ENCODE measurements at places on chromosomes 1 and 21.

DNA sequence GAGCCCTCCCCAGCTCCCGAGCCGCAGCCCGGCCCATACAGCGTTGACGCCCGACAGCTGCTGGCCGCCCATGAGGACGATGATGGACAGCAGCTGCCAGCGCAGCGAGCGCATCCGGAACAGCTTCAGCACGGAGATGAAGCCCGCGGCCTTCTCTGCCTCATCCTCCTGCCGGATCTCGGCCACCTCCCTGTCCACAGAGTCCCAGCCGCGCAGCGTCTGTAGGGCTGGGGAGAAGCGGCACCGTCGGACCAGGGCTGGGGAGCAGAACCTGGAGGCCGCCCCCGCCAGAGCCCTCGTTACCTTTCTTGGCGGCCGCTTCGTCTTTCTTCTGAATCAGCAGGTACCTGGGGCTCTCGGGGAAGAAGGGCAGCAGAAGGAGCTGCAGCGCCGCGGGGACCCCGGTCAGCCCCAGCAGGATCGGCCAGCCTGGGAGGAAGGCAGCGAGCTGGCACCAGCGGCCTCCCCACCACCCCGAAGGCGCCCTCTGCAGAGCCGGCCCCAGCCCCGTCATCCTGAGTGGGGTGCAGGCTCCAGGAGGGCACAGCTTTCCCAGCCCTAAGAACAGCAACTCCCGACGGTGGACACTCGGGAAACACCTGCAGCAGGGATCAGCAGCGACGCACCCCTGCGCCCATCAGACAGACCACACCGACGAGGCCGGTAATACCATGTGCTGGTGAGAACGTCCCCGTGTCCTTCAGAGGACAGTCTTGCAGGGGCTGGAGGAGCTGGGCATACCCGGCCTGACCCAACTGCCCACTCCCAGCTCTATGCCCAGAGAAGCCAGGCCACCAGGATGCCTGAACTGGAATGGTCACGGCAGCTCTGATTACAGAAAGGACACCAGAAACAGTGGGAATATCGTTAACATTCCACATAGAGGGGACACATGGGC lies 13.8 kb upstream of the SLC2A7 start:
- DNase-seq, result no peak

GRCh38 chr1:25906644-25907300 lies 553 bp upstream of the STMN1 start:
- peak; percentile 40 for DNase-seq

DNA sequence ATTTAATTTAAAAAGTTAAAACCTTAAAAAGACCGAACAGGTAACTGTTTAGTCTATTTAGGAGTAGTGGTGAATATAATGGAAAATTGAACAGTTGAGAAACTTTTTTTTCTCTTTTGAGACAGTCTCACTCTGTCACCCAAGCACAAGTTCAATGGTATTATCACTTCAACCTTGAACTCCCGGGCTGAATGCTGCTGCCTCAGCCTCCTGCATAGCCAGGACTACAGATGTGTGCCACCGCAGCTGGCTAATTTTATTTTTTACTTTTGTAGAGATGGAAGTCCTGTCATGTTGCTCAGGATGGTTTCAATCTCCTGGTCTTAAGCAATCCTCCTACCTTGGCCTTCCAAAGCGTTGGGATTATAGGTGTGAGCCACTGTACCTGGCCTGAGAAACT lies 16.2 kb upstream of the GBP2 start:
- DNase-seq, result no peak

DNA sequence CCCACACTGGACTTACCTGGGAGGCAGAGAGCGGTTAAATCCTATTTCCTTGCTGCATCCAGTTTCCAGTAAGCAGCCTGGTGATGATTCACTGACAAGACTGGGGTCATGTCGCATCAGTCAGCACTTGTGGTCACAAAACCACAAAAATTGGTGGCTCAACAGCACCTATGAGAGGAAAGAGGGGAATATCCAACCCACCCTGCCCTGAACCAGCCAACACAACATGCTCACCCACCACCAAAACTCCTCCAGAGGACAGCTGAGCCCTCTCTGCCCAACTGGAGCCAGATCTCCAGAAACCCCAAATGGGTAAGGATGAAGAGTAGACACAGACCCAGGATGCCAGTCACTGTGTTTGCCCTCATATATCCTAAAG lies 64.0 kb downstream of the CD46 start:
- no peak for DNase-seq

DNA sequence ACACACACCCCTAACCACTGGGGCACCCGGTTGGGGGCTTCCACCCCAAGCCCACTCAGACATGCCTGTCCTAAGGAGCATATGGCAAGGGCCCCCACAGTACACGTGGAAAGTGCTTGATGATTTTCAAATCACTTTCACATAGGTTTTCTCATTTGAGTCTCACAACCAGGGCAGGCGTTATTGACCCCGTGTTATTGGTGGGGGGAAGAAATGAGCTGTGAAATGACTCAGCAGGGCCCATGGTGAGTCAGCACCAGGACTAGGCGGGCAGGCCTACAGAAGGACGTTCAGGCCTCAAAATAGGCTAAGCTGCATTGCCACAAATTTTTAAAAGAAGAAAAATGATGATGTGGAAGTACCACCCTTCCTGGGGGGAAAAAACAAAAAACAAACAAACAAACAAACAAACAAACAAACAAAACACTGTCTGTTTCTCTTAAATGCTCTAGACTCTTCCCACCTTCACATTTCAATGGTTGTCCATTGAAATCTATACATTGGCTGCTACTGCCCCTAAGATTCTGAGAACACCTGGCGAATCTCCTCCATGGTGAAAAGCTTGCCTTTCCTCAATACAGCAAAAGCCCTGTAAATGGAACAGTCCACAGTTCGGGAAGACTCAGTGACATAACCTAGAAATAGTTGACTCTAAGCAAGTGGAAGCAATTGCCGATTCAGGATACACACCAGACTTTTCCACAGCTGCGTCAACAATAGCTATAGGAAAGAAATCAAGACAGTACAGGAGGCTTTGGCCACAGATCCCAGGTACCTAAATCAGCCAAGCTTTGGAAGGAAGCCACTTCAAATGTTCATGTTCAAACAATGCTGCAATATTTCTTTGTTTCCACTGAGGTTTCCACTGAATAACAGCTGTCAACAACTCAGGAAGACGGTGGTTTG lies 234.7 kb downstream of the TOMM20 start:
- no peak for DNase-seq

DNA sequence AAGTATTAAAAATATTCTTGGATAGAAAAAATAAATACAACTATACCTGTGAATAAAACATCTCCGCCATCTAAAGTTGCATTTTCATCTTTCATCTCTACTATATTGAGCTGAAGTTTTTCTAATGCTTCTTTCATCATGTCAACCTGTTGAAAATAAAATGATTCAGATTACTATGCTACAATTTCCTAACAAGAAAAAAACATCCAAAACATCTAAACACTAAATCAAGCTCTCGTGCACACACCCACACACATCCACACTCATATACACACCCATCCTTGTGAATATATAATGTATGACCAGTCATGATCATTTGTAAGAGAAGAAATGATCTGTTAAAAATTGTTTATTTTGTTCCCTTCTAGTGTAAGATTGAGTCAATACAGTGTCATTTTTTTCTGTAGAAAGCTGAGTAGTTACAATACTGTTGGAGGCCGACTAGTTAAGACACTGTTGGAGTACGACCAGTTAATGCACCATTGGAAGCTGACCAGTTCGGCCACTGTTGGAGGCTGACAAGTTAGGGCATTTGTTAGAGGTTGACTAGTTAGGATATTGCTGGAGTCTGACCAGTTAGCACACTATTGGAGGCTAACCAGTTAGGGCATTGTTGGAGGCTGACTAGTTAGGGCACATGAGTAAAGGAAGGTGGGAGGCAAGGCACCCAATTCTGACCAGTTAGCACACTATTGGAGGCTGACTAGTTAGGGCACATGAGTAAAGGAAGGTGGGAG lies 82.4 kb upstream of the BCL10 start:
- DNase-seq, result no peak

DNA sequence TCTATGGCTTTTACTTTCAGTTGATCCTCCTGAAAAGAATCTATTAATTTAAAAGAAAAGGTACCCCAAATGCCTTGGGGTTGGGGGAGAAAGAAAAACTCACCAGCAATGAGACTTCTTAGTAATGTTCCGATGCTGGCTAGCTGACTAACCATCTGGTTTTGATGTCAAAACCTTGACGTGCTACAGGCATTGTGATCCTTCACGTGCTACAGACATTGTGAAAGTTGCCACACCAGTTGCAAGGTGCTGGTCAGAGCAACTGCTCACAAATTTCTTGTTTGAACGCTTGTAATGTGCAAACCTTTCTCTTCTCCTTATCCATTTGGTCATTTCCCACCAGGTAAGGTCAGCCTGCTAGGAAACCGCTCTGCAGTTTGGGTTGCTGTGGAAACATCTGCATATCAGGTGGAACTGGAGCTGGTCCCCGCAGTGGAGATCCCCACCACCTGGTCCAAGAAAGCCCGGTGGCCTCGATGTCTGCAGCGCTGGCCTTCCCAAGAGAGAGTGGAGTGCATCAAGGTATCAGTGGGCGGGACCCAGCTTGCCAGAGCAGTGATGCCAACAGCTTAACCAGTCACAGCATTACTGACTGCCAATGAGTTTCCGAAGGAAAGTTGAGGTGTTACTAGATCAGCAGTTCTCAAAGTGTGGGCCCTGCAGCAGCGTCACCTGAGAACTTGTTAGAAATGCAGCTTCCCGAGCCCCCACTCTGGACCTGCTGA lies 16.1 kb downstream of the MAB21L3 start:
- no peak for DNase-seq

GRCh38 chr21:34519016-34519415 lies 7.0 kb upstream of the KCNE1 start:
- no peak for DNase-seq

DNA sequence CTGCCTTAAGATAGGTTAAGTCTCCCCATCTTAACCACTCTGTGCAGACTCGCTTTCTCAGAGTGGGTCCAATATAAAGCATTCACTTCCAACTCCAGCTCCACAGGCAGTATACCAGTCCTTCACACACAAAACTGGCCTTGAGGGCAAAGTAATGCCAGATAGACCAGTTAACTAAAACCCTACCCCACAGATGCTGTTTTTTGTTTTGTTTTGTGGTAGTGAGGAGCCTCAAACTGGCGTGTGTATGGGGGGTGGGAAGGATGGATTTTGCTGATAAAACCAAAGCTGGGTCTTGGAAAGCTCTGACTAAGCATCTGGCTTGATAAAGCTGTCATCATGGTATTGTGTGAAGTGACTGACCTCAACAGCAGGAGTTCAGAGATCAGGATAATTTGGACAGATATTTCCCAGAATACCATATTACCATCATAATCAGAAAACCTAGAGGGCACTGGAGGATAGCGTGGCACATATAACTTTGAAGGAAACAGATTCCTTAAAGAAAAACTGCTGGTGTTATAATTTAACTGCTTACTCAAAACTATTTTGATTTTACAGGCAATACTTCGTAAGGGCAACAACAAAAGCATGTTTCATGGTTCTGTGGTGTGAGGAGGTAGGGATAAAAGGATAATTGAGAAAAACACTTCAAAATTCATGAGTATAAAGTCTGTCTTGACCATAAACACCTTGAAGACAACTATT lies 29.6 kb upstream of the CPLANE2 start:
- DNase-seq, result no peak

GRCh38 chr1:60078182-60078581 lies 4.6 kb upstream of the C1orf87 start:
- no peak for DNase-seq

GRCh38 chr1:225451840-225452515 lies 24.1 kb upstream of the LBR start:
- no peak for DNase-seq

GRCh38 chr1:72526926-72527325 lies 244.6 kb upstream of the NEGR1 start:
- no peak for DNase-seq

GRCh38 chr1:49060766-49061165 lies 284.1 kb upstream of the BEND5 start:
- DNase-seq, result no peak

- no peak for DNase-seq
Observed at GRCh38 chr21:34582506-34583150, 32.3 kb downstream of the RCAN1 start.

GRCh38 chr1:53590531-53591515 lies 131.6 kb downstream of the DMRTB1 start:
- DNase-seq, result no peak

DNA sequence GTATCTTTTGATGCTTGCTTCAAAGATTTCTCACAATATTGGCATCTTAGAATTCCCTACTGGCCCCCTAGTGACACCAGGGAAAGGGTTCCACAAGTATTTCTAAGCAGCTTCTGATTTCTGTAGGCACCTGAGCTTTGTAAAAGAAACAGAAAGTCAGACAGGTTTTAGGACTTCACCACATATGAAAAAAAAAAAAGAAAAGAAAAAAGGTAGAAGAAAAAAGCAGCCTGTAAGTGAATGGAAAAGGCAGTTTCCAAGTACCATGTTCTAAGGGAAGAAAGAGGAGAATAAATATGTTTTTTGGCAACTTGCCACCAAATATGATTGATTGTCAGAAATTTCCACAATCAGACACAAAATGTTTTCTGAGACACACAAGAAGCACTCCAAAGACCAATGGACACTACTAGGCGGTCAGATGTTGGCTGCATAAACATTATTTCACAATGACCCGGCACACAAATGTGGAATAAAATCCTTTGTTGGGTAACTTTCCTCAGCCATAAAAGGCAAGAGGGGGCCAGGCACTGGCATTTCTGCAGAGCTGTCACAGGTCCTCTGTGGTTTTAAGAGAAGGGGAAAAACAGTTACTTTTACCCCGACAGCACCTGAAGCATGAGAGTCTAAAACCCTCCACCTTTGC lies 12.7 kb upstream of the CPLANE2 start:
- peak; percentile 80 for DNase-seq

GRCh38 chr1:7351649-7352048 lies 419.4 kb upstream of the VAMP3 start:
- no peak for DNase-seq

GRCh38 chr1:162878000-162878596 lies 17.1 kb upstream of the CCDC190 start:
- peak; percentile 27 for DNase-seq

Measured in lower leg skin (tissue), 4 donors.